Effector memory CD8-positive, alpha-beta T cell (primary cell): ENCODE measurements at places on chromosomes 3 and 15.
A peak's percentile ranks its signal among the peaks of the same experiment; 100 is the strongest.

DNA sequence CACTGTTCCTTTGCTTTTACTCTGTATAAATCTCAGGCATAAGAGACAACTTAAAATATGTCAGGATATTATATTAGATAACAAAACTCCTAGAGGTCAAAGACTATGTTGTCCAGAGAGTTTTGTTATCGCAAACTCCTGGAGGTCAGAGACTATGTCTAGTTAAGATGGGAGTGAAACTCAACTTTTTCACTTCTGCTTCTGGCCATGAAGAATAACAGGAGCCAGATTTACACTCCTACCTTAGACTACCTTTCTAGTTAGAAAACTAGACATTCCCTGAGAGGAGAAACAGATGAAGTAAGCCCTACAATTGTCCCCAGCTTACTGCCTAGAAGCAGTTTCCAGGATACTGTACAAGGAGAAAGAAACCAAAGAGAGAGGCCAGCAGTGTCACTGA is 255.4 kb upstream of the UBE2E1 start:
- DNase-seq, result no peak

GRCh38 chr3:146473726-146474125 is 4.4 kb upstream of the PLSCR2 start:
- DNase-seq, result no peak

GRCh38 chr3:192655040-192655439 is 72.3 kb downstream of the FGF12 start:
- no peak for DNase-seq

GRCh38 chr15:87609474-87609873 is 647.1 kb downstream of the NTRK3 start:
- DNase-seq, result no peak

GRCh38 chr3:88005066-88005465 is 53.7 kb downstream of the CGGBP1 start:
- DNase-seq, result no peak

- DNase-seq, result no peak
Observed at GRCh38 chr15:80587816-80588456, 107.2 kb upstream of the ABHD17C start.

- DNase-seq, result no peak
Observed at GRCh38 chr3:49238274-49239127, 38.5 kb downstream of the C3orf62 start.

DNA sequence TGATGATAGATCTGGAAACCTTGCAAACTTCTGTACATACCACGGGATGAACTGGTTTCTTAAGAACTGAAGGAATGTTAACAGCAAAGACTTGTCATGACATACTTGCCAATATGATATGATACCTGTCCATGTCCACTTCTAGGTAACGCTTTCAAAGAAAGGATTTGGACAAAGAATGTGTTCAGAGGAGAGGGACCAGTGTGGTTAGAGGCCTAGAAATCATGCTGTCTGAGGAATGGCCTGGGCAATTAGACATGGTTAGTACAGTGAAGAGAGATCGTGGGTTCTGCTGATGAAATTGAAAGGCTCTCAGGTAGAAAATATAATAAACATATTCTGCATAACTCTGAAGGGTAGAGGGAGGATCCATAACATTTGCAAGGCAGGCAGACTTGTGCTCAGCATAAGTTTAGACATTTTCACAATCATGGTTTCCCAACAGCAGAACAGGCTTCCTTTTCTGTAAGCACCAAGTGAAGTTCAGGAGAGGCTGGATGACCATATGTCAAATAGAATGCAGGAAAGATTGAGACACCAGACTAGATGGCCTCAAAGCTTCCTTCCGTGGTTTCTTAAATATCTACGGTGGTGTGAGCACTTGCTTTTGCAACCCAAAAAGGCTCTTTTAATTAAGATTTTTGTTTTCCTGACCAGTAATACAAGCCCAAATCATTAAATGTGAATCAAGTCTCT is 39.9 kb downstream of the TGFBR2 start:
- no peak for DNase-seq

GRCh38 chr3:9623148-9623547 is 26.2 kb upstream of the MTMR14 start:
- DNase-seq, result no peak

- DNase-seq, result peak; percentile 80
Observed at GRCh38 chr15:52735231-52736089, 54.7 kb downstream of the ONECUT1 start.

DNA sequence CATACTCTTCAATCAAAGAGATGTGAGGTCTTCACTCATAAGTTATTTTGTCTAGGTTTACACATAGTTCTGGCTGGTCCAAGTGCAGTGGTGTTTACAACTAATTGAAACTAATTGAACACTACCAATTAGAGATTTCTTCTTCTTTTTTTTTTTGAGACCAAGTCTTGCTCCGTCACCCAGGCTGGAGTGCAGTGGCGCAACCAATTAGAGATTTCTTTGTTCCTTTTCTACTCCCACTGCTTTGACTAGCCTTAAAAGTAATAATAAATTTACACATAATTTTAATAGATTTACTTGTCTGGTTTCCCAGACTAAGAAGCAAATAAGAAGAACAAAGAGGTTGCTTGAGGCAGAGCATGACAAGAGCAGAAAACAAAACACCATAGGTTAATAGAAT is 6.7 kb upstream of the DENND6A start:
- DNase-seq, result no peak

- no peak for DNase-seq
Observed at GRCh38 chr3:430186-430585, 233.6 kb downstream of the CHL1 start.

DNA sequence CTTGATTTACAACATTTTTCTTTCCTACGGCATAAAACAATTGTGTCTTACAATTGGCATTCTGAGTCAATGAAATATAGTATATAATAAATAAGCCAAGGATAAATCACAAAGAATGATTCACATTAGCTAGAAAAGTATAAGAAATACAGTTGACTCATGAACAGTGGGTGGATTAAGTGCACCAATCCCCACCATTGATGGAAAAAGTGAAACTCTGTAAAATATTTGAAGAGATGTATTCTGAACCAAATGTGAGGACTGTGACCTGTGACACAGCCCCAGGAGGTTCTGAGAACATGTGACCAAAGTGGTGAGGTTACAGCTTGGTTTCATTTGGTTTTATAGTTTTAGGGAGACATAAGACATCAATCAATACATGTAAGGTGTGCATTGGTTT is 227.5 kb downstream of the ALCAM start:
- DNase-seq, result no peak

DNA sequence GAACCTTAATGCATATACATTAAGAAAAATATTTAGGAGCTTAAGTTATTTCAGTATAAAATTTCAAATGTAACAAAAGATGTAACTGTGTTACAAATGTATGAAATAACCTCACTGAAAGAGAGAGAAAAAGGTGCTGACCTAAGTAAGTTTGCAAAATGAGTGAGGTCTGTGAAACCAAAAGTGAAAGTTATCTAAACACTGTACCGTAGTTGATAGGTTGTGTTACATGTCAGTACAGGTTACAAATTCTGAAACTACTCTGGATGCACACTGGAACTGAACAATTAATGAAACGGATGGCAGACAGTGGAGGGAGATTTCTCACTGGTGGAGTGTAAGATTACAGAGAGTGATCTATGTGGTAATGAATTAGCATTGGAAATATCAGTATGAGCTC is 420.7 kb downstream of the ZNF385D start:
- no peak for DNase-seq

GRCh38 chr15:49877117-49877872 is 241.7 kb downstream of the ATP8B4 start:
- DNase-seq, result no peak

- no peak for DNase-seq
Observed at GRCh38 chr3:48344867-48345507, 11.5 kb upstream of the SPINK8 start.

GRCh38 chr3:134406331-134407238 is 32.3 kb upstream of the AMOTL2 start:
- no peak for DNase-seq

GRCh38 chr15:60744826-60745460 is 266.0 kb upstream of the ICE2 start:
- no peak for DNase-seq

- DNase-seq, result no peak
Observed at GRCh38 chr3:16609927-16610580, 4.8 kb upstream of the DAZL start.

GRCh38 chr15:90816401-90817116 is 51.8 kb upstream of the FURIN start:
- peak; percentile 39 for DNase-seq

DNA sequence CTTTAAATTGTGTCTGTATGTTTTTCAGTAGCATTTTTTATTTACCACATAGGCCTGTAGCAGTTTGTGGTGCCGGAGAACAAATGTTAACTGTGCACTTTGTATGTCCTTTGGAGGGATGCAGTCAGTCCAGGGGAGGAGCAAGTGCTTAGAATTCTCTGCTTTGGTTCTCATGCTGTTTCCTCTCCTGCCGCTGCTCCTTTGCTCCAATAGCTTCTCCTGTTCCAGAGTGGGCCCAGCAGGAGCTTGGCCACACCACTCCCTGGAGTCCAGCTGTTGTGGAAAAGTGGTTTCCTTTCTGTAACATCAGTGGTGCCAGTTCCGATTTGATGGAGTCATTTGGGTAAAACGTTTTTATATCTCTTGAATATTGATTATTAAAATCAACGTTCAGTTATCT is 16.6 kb downstream of the TICRR start:
- no peak for DNase-seq

DNA sequence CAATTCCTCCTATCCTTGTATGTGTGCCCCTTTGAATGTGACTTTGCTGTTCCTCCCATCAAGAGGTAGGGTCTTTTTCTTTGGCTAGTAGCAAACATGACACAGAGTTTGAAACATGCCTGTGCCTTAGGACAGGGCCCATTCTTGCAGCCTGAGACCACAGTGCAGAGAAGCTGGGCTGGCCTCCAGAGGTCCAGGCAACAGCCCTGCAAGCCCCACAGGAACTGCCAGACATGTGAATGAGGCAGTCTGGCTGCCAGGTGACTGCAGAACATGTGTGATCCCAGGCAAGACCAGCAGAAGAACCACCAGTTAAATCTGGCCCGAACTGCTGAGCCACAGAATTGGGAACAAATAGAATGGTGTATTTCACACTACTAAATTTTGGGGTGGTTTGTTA is 1.2 kb upstream of the HGD start:
- no peak for DNase-seq

DNA sequence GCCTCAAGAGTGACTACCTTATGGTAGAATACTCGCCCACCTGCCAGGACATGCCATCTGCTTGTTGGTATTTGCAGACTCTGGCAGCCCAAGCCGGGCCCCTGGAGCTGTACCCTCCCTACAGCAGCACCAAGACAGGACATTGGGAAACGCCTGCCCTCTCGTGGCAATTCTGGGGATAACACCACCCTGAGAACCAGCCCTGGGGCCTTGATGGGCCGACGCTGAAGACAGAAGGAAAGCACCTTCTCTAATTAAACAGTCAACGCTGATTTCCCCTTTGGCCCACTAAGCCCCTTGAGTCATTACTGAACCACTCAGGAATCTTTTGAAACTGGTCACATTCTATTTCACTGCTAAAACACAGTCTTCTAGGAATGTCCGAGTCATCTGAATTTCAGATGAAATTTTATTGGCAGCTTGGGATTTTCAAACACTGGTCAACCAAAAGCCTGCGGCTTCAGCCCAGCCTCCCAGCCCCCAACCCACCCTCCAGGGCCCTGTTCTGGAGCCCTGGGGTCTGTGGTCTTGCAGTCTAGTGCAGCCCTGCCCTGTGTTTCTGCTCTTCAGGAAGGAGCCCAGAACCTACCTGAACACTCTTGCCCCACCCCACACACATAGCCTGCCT is 91.3 kb downstream of the TMEM266 start:
- DNase-seq, result peak; percentile 77

DNA sequence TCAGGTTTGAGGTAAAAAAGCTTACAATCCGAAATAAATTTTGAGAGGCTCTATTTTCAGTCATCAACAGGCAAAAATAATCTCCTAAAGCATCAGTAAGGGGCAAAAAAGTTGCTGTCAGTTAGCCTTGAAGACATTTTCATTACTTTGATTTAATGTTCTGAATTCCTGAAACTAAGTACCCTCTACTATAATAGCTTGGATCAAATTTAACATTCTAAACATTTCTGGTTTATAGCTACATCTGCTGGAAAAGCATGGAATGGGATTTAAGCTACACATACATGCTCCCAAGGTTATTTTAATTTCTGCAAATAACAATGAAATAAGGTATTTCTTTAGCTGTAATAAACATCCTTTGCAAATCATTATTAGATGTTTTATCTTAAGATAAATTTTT is 245.4 kb downstream of the ULK4 start:
- DNase-seq, result no peak

GRCh38 chr3:148173851-148174250 is 523.9 kb upstream of the AGTR1 start:
- no peak for DNase-seq

DNA sequence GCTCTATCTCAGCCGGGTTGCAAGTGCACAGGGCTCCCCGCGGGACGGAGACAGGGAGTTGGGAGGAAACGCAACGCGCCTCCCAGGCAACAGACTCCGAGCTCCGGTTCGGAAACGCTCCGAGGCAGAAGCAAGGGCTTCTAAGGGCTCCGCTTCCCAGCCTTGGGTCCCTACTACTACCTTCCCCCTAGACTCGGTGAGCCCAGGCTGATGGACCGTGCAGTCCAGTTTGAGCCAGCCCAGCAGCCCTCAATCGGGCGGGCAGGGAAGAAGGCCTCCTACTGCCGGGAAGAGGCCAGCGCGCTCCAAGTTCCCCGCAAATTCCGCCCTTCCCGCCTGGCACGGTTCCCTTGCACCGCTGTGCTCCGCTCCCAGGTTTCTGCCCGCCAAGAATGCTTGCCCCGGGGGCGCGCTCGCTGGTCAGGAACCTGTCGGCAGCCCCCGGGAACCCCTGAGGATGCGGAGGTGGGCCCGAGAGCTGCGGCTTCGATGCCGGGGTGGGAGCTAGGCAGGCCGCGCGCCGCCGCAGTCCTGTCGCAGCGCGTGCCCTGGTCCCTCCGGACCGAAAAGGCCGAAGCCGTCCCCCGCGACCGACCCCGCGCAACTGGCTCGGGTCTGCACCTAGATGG is 728 bp downstream of the TRANK1 start:
- peak; percentile 13 for DNase-seq

DNA sequence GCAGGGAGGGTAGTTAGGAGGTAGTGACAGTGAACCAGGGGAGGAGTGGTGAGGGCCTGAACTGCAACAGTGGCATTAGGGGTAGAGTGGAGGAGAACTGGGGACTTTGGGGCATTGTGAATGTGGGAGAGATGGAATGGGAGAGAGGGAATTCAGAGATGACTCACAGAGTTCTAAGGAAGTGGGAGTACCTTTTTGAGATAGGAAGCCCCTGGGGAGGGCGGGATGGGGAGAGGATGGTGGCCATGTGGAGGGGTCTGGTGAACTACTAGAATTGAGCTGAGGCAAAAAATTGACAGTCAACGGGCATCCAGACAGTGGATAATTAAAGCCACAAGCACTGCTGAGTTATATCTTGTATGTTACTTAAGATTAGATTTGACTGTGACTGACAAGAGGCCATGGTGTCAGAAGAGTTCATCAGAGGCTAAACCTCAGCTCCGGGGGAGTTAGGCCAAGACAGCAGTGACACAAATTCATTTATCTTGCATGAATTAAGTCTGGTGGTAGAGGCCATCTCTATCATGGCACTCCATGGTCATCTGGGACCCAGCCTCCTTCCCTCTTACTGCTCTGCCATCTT is 34.0 kb downstream of the PLEKHO2 start:
- no peak for DNase-seq

- no peak for DNase-seq
Observed at GRCh38 chr3:176286476-176287085, 910.7 kb downstream of the TBL1XR1 start.
